ENCODE measurements at places on chromosomes 2 and 18.

DNA sequence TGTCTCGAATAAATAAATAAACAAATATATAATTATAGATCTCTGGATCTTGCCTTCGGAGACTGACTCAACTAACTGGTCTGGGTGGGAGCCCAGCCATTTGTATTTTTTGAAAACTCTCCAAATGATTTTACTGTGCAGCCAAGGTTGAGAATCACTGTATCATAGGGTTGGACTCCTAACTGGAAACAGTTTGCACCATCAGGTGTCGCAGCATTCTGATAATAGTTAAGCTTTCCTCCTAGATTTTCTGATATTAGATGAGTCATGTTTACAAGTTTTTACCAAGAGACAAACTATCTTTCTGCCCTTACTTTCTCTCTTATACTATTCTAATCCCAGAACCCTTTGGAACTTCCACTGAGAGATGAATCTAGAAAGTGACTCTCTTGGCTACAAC lies 16.8 kb downstream of the IL37 start:
- DNase-seq, result no peak

GRCh38 chr2:207727261-207727660 lies 15.8 kb downstream of the CCNYL1 start:
- no peak for DNase-seq

- no peak for DNase-seq
These were observed 59.1 kb downstream of the NYAP2 start for GRCh38 chr2:225458431-225459117.

GRCh38 chr18:77106331-77106730 lies 26.3 kb downstream of the MBP start:
- peak; percentile 85 for DNase-seq

- no peak for DNase-seq
These were observed 247.5 kb downstream of the DYSF start for GRCh38 chr2:71700658-71701397.

- DNase-seq, result no peak
These were observed 409.2 kb upstream of the SPHKAP start for GRCh38 chr2:228590681-228591080.

GRCh38 chr2:149068996-149069888 lies 30.7 kb downstream of the LYPD6B start:
- DNase-seq, result peak; percentile 20

DNA sequence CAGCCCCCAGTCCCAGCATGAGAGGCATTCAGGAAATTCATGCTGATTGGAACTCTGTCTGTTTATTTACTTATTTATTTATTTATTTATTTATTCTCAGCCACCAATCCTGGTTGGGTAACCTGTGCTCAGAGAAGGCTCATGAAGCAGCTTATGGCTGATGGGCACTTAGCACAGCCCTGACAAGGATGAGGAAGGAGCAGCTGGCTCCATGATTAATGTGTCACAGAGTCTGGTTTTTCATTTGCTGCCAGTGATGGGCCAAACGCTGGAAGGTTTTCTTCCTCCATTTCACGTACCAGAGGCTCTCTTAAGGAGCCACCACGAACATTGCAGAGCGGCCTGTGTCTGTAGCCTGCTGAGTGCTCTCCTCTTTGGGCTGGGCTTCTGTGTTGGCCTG lies 28.3 kb upstream of the KCNS3 start:
- no peak for DNase-seq

DNA sequence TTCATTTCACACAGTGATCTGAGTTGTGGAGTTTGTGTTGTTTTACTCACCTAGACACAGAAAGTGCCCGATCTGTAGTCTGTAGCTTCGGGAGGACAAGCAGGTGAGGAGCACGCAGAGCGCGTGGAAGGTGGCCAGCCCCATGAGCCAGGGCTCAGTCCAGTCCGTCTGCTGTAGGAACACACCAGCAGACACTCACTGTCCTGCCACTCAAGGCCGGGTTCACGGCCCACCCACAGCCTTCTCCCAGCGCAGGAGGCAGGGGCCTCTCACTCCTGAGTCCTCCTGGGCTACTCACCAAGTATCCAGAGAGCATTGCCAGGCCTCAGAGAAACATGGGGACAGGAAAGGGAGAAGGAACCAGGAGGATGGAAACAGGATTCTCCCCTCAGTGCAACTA lies 1.7 kb downstream of the TMEM18 start:
- no peak for DNase-seq

- peak; percentile 60 for DNase-seq
These were observed 38.1 kb downstream of the SNED1 start for GRCh38 chr2:241036397-241036963.

DNA sequence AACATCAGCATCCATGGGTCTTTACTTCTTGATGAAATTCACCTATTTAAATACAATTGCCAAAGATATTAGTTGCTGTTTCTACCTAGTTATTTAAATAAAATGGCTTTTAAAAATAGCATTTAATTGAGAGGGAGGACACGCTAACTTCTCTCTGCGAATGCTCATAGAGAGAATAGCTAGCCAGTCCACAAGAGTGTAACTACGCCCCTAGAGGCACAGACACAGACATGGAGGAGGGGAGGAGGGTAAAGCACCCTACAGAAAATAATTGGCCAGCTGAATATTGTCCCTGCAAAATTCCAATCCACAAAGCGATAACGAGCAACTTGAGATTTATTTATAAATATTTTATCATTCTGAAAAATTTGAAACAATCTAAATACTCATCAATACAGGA lies 97.0 kb upstream of the PAPOLG start:
- no peak for DNase-seq

DNA sequence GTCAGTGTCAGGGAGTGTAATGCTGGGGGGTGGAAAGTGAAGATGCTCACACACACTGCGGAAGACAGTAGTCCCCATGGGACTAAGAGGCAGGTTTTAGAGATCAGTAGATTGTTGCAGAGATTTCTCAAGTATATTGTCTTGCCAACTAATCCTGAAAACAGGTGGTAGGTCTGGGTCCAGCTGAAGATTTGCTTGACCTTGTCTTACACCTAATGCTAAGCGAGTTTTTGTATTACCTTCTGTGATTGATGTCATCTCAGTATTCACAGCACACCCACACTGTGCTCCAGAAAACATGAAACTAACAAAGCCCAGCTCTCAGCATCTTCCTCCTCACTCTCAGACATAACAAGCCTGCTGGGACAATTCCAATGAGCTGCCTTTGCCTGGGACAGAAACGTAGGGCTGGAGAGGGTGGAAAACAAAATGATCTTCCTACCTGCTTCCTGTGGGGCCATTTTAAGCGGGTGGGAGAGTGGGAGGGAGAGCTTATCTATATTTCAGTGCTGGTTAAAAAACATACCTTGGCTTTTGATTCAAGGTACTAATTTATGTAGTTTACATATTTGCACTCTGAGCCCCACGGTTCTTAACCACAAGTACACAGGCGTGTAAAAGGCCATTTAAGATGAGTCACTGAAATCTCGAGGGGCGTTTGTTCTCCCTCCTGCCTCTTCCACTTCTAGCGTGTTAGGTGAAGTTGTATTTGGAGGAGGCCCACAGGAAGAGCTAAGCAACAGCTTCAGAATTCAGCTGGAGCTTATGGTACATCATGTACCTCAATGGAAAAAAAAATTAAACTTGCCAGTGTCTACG lies 23.1 kb upstream of the RBMS1 start:
- DNase-seq, result no peak

- peak; percentile 32 for DNase-seq
These were observed 28.8 kb downstream of the APCDD1 start for GRCh38 chr18:10482985-10483949.

GRCh38 chr2:228072669-228073068 lies 108.8 kb downstream of the SPHKAP start:
- no peak for DNase-seq

- no peak for DNase-seq
These were observed 87.6 kb downstream of the MAIP1 start for GRCh38 chr2:200042944-200043343.

DNA sequence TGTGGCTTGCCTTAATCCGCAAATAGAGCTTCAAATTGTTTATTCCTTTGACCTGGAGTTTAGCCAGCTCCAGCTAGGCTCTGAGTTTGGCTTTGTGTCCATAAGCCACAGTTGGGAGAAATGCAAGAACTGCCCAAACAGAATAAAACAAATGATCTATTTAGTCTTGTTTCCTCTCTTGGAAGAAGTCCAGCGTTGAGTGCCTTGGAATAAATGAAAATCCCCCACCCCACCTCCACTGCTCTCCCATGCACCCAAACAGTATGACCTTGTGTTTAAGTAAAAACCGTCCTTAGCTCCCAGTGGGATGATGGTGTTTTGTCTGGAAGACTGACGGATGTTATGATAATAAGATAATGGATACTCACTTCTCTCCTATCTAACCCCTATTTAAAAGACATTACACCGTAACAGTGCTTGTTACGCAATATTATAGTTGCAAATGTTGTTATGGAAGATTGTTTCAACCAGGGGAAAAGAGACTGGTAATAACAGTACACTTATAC lies 3.2 kb upstream of the SERPINE2 start:
- DNase-seq, result no peak

GRCh38 chr18:75161256-75162028 lies 47.5 kb downstream of the PTGR3 start:
- DNase-seq, result peak; percentile 37

- no peak for DNase-seq
These were observed 35.1 kb downstream of the CABYR start for GRCh38 chr18:24173997-24174396.

GRCh38 chr18:49630246-49630699 lies 68.4 kb downstream of the LIPG start:
- no peak for DNase-seq

DNA sequence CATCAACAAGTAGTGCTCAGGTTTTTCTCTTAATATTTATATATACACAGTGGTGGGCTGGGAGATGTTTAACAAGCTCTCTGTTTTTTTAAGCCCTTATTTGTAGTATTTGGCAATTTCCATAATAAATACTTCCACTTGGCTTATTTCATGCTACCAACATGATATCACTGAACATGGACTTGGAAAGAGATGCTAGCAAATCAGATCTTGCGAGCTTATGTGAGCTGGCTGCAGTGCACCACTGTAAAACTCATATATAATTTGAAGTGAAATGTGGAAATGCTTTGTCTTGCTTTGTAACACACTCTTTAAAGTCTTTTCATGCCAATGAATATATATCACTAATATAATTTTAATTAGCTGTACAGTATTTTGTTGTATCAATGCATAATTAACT lies 155.7 kb downstream of the ALK start:
- DNase-seq, result no peak

GRCh38 chr2:9720352-9721093 lies 89.7 kb upstream of the YWHAQ start:
- no peak for DNase-seq

DNA sequence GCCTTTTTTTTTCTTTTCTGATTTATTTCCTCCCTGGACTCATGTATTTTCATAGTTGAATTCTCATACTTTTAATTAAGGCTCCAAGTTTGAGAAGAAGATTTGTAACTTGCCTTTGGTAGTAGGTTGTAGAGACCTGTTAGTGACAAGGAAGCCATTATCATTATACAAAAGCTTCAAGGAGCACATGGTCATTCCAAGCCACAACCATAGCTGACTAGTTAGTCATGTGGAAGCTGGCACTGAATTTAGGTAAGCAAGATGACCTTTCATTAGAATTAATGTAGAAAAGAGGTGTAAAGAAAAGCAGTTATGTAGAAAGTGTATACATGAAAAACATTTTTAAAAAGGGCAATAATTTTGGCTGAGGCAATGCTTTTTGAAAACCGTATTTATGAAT lies 89.7 kb downstream of the LRP1B start:
- DNase-seq, result no peak

DNA sequence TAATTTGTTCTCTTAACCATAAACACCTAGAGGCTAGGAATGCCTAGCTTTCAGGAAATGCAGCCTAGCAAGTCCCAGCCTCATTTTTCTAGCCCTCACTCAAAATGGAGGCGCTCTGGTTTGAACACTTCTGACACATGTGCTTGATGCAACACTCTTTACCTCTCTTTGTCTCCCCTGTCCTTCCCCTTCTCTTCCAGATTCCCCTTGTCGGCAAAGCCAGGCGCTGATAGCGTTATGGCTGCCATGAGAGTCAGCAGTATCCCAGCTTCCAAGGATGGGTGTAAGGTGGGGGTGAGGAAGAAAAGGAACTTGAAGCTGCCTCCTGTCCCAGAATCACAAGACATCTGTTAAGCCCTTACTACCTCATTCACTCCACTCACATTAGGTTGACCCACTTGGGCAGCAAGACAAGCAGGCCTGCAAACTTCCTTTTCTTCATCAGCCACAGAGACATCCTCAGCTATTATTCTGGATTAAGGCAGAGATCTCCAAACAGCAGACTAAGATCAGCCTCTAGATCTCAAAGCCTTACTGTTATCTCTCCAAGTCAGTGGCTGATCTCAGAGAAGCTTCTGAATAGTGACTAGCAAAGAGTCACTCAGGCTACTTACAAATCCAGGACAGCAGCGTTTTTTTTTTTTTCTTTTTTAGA lies 1.9 kb upstream of the ST3GAL5 start:
- no peak for DNase-seq

DNA sequence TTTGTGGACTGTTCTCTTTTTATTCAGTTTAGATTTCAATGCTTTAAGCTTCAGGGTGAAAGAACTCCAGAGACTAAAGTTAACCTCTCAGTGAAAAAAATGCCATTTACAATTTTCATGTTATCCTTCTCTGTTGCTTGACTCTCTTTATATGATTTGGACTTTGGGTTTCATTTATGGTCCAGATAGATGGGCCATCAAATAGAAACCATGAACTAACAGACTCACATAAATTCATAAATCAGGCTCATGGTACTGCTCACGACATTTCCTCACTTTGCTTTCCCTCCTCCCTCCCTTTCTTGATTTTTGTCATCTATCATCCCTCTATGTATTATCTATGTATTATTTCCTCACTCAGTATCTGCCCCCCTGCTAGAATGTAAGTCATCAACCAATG lies 10.0 kb downstream of the FAM110C start:
- DNase-seq, result no peak

DNA sequence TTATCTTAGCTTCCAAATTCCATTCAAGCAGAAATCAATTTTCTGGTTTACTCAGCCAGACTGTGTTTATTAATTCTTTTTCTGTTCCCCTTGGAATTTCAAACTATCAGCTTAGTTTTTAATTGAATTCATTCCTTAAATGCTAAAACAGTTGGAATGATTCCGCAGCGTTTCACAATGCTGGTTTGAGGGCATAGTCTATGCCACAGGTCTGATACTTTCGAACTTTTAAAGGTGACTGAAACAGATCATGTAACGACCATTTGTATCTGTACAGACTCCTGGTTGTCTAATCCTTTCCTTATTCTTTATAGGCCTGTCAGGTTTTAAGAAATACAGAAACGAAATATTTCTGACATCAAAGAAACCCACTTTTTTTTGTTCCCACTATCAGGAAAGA lies 45.4 kb downstream of the STPG4 start:
- DNase-seq, result no peak

- DNase-seq, result no peak
These were observed 151.6 kb downstream of the GLI2 start for GRCh38 chr2:120887320-120887697.

- DNase-seq, result no peak
These were observed 75.9 kb downstream of the ADCYAP1 start for GRCh38 chr18:980586-980985.

GRCh38 chr2:238143239-238143951 lies 4.9 kb downstream of the KLHL30 start:
- DNase-seq, result peak; percentile 15
